Urinary bladder (tissue), 4 donors: ENCODE measurements at places on chromosomes 2 and 18. TPM values are rescaled to one million over a fixed set of nuclear protein-coding genes. Genes with fewer than 3 reads are reported as not detected.

The IL36B gene
- total RNA-seq: not detected

The ARHGAP25 gene
- total RNA-seq: 5.2 TPM

The SLC5A7 gene
- 6.3 TPM for total RNA-seq

The RNF125 gene
- total RNA-seq: 10.9 TPM

The AKAIN1 gene
- not detected for total RNA-seq

The TRABD2A gene
- 1.3 TPM for total RNA-seq

The ALPI gene
- not detected for total RNA-seq

The GCG gene
- total RNA-seq: not detected

The NOSTRIN gene
- total RNA-seq: 30.9 TPM

The CACNB4 gene
- total RNA-seq: 33.9 TPM

The SLC9A4 gene
- total RNA-seq: 2.9 TPM

The SCTR gene
- total RNA-seq: not detected

The ADAM17 gene
- total RNA-seq: 40.0 TPM

The CHST9 gene
- total RNA-seq: 7.0 TPM

The KCNF1 gene
- total RNA-seq: 0.32 TPM

The EFHD1 gene
- 1.4 TPM for total RNA-seq

The RMND5A gene
- 67.7 TPM for total RNA-seq

The CASP8 gene
- 29.9 TPM for total RNA-seq

The TUBA4B gene
- total RNA-seq: not detected

The MERTK gene
- total RNA-seq: 17.6 TPM

The IMMT gene
- 50.5 TPM for total RNA-seq

The TMEM37 gene
- 1.1 TPM for total RNA-seq

The EN1 gene
- total RNA-seq: not detected

The NT5DC4 gene
- not detected for total RNA-seq

The DLGAP1 gene
- total RNA-seq: 7.5 TPM

The PTPN4 gene
- total RNA-seq: 58.1 TPM

The ZNF804A gene
- total RNA-seq: 4.3 TPM

The FBXO48 gene
- 1.2 TPM for total RNA-seq

The GKN1 gene
- total RNA-seq: not detected

The MYO3B gene
- 2.8 TPM for total RNA-seq

The SP140 gene
- total RNA-seq: 1.8 TPM

The YWHAQ gene
- 346 TPM for total RNA-seq

The CSRNP3 gene
- 34.1 TPM for total RNA-seq
